ENCODE measurements at places on chromosomes 11 and 22. TPM values are rescaled to one million over a fixed set of nuclear protein-coding genes. Genes with fewer than 3 reads are reported as not detected.

- DNase-seq: no peak
Measured at GRCh38 chr11:95450547-95451123, 219.6 kb upstream of the SESN3 start.

- no peak for DNase-seq
Measured at GRCh38 chr11:47565340-47566148, at the start of gene PTPMT1. PTPMT1 (plus strand) TSS chr11:47565599; CDS start chr11:47565623, 24 bp downstream.

DNA sequence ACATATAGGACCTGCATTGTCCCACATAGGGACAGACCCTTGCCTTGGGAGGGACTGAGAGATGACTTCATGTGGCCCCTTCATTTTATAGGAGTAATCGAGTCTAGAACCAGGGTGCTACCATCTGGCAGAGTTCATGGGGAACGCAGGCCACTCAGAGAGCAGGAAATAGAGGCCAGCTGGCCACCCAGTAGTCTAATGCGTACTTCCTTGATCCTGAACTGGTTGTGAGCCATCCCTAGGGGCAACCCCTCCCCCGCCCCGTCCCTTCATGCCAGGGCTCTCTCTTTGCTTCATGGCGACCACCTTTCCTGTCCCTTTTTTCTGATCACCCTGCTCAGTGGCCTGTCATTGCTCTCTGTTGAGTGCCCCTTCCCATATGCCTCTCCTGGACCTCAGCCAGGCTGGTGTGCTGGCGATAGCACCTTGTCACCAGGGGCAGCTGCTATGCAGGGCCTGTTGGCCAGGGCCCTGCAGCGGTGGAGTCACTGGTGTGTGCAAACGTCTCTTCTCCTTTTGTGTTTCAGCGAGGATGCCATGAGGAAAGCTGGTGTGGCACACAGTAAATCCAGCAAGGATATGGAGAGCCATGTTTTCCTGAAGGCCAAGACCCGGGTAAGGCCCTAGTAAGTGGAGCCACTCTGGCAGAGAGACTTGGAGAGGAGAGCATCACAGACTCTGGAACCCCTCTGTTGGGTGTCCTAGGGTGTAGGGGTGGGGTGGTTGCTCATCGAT lies 29.3 kb downstream of the MED15 start:
- DNase-seq: no peak

GRCh38 chr11:72629266-72629665 lies 45.0 kb downstream of the PDE2A start:
- DNase-seq: no peak

DNA sequence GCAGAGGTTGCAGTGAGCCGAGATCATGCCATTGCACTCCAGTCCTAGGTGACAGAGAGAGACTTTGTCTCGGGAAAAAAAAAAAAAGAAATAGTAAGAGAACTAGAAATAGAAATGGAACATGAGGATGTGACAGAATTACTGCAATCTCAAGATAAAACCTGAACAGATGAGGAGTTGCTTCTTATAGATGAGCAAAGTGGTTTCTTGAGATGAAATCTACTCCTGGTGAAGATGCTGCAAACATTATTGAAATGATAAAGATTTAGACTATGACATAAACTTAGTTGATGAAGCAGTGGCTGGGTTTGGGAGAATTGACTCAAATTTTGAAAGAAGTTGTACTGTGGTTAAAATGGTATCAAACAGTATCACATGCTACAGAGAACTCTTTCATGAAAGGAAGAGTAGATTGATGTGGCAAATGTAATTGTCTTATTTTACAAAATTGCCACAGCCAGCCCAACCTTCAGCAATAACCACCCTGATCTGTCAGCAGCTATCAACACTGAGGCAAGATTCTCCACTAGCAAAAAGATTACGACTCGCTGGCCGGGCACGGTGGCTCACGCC lies 13.7 kb downstream of the XNDC1N start:
- no peak for DNase-seq

DNA sequence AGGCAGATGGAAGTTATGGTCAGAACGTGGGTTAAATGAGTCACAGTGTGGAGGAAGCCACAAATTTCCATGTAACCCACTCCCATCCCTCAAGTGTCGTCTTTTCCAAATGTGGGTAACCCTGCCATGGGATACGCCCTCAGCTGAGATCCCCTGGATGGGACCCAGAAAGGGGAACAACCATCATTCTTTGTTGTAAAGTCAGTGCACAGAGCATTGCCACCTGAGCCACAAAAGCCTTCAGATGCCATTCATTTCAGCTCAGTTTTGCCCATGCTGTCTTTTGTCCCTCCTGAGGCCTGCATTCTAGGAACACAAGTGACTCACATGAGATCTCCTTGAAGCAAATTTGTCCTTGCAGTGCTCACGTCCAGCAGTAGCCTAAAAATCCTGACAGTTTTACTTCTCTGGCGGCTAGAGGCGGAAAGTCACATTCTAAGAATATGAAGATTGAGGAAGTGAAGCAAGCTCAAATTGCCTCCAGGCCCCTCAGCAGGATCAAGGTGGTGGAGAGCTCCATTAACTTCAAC lies 30.6 kb downstream of the MMP13 start:
- DNase-seq: no peak

- DNase-seq: no peak
Measured at GRCh38 chr22:36301851-36302250, 48.9 kb downstream of the APOL1 start.

GRCh38 chr22:48488149-48488551 lies 1339.5 kb downstream of the BRD1 start:
- no peak for DNase-seq

- DNase-seq: no peak
Measured at GRCh38 chr11:121367001-121367843, 74.7 kb downstream of the SC5D start.

DNA sequence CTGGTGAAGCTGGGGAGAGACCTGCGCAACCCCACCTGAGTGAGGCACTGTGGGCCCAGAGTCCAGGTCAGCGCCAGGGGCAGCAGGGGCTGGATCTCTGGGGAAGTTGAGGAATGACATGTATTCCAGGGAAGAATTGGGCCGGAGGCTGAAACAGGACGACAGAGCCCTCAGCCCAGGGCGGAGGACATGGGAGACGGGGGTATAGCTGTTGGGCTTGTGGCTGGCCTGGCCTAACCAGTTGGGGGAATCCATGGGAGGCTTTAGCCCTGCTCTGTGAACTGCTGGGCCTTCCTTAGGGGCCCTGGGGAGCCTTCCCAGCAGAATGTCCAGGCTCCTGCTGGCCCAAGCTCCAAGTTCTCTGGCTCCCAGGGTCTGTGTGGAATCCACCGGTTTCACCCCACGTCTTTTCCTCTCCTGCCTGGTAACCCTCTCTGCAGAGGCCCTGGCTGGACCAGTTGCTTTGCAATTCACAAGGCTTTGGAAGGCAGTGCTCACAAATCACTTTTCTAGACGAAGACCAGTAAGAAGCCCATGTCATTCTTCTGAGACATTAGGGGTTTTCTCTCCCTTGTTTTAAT lies 50.4 kb upstream of the KCNQ1OT1 start:
- DNase-seq: no peak

- no peak for DNase-seq
Measured at GRCh38 chr11:2209370-2209801, 37.8 kb upstream of the TH start.

GRCh38 chr22:49685116-49685515 lies 142.6 kb downstream of the BRD1 start:
- DNase-seq: no peak

- no peak for DNase-seq
Measured at GRCh38 chr11:93481279-93481678, 61.9 kb downstream of the SMCO4 start.

- DNase-seq: no peak
Measured at GRCh38 chr11:125165111-125165842, 726 bp downstream of the PKNOX2 start.

DNA sequence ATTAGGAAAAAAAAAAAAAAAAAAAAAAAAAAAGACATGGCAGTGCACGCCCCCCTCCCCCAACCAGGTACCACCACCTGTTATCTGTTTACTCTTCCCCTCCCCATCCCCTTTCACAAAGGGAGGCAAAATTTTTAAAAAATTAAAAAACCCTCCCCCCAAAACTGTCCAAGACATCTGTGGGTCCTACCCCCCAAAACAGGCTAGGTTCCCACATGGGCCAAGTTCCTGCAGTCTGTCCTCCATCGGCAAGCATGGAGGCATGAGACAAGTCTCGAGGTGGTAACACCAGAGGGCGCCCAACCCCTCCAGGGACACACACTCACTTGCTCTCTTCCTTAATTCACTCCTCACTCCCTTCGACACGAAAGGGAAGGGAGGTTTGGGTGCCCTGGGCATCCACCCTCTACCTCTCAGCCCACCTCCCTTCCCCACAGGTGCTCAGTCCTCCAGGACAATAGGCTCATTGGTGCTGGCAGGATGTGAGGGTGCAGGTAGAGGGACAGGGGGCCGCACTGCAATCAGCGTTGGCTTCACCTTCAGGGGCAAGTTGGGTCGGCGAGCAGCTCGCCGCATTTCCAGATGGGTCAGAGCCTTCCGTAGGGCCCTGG lies 2.2 kb upstream of the TUT1 start:
- DNase-seq: no peak

GRCh38 chr22:47401976-47402770 lies 639.7 kb downstream of the TBC1D22A start:
- no peak for DNase-seq

GRCh38 chr11:36097219-36097650 lies 153.4 kb downstream of the LDLRAD3 start:
- no peak for DNase-seq

GRCh38 chr11:111851636-111852035 lies 19.7 kb downstream of the ALG9 start:
- no peak for DNase-seq

DNA sequence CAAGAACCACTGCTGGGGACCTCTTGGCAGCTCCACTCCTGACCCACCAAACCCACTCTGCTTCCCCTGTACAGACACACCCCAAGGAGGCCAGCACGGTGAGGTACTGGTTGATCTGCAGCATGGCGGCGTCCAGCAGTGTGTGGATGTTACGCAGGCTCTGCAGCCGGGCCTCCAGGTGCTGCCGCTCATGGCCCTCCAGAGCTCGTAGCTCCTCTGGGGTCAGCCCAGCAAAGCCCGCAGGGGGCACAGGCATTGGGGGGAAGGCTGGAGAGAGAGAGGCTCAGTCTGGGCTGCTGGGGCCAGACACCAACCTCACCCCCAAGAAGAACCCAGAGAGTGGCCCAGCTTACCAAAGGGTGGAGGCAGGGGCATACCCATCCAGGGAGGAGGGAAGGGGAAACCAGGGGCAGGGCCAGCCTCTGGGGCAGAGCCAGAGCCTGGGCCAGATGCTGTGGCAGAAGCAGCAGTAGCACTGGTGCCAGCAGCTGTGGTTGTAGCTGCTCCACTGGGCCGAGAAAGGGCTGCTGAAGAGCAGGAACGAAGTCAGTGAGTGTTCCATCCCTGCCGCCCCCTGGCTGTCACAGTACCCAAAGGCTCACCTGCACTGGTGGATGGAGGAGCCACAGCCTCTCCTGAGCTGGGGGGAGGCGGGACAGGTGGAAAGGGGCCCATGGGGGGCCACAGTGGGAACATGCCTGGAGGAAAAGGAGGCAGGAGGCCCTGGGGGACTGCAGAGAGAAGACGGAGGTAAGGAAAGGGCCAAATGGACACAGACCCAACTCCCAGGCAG lies 4.5 kb downstream of the SYVN1 start:
- DNase-seq: no peak

GRCh38 chr11:122977470-122978298 lies 4.0 kb downstream of the BSX start:
- DNase-seq: no peak

DNA sequence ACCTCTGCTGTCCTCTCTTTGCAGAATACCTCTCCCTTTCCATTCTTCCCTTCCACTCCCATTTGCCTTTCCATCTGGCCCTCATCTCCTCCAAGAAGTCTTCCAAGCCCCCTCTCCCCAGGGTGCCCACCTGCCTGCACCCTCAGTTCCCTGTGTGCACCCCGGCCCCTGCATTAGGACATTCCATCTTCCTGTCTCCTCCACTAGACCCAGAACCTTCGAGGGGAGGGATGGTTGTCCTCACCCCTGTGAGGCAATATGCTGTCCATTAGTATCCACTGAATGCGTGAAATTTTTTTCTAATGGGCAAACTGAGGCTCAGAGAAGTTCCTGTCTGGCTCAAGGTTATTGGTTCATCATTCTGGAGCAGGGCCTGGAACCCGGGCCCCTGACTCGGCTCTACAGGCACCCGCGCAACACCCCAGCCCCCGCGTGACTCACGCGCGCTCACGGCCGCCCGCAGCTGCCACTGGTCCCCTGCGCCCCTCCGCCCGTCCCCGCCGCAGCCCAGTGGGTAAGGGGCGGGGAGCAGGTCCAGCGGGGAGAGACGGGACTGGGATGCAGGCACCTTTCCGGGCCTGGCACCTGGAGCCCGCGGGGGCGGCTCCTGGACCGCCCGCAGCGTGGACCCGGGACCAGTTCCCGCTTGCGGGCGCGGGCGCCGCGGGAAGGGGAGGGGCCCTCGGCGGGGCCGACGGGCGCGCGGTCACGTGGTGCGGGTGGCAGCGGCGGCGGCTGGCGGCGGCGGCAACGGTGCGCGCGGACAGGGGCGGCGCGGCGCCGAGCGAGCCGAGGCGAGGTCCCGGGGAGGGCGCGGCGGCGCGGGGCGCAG lies 7.0 kb downstream of the SEPTIN3 start:
- no peak for DNase-seq

DNA sequence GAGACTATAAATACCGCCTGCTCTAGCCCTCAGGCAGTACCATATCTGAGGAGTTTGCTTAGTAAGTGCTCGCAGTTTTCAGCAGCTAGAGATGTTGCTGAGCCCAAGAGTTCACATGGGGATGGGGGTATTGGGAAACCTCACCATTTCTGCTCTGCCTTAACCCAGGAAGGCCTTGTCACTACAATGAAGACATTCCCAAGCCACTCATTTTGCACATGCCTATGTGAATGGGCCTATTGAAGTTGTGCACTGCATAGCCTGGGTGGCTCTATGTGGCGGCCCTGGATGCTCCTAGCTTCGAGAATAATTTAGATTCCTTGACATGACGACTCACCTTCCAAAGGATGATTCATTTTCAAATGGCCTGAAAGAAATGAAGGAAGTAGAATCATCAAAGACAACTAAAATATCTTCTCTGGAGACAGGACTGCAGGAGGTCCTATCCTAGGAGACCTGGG lies 163.4 kb downstream of the ADAMTS15 start:
- no peak for DNase-seq

- DNase-seq: no peak
Measured at GRCh38 chr11:131504199-131504949, 134.0 kb downstream of the NTM start.

DNA sequence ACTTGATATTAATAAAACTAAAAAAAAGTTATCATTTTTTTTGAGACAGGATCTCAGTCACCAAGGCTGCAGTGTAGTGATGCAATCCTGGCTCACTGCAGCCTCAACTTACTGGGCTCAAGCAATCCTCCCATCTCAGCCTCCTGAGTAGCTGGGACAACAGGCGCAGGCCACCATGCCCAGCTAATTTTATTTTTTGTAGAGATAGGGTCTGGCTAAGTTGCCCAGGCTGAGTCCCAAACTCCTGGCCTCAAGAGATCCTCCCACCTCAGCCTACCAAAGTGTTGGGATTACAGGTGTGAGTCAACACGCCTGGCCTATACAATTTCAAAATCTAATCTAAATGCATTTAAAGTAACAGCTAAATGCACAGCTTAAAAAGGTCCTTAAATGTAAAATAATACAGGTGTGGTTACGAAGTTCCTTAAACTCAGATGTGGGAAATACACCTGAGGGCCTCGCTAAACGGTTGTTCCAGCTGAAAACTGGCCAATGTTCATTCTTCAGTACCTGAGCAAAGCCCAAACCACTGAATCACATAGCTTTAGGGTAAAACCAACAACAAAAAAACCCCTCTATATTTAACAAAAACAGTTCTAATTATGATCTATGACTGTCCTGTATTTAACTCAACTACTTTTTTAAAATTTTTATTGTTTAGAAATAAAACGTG lies 11.8 kb downstream of the NAP1L4 start:
- no peak for DNase-seq

CARD18 gene
- polyA plus RNA-seq: not detected

SLC17A6 gene
- polyA plus RNA-seq: not detected

FAM76B gene
- polyA plus RNA-seq: 48.1 TPM

KCNJ4 gene
- 0.19 TPM for polyA plus RNA-seq

OR8H2 gene
- polyA plus RNA-seq: 0.08 TPM

CCDC73 gene
- polyA plus RNA-seq: 0.22 TPM

All from left renal cortex interstitium (tissue), 4 donors.